ENCODE measurements at places on chromosomes 4 and X.

- no peak for DNase-seq
Observed at GRCh38 chr4:93532234-93532633, 296.3 kb upstream of the ATOH1 start.

DNA sequence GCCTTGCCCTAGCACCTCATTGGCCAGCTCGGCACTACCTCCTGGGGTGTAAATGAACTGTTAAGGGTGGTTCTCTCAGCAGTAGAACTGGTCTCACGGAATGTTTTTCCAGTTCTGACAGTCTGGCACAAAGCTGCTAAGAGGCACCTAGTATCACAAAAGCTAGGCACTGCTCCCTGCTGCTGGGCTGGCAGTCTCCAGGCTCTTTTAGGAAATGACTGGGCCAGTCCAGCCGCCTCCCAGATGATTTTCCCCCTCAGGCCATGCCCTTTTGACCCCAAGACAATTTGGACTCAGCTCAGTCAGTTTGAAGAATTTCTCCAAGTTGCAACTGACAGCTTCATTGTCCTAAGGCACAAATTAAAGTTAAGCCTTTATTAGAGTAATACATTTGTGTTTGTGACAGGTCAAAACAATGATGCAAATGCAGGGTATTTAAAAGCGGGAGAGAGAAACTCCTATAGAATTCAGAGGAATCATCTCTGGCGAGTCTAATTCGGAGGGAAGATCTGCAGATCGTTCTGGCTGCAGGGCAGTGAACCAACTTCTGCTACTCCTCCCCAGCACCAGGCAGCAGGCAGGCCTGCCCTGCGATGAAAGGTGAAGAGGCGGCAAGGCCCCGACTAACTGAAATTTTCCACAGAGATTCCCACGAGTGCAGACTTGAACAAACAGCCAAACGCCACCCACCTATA is 7.9 kb downstream of the FRMD7 start:
- no peak for DNase-seq

DNA sequence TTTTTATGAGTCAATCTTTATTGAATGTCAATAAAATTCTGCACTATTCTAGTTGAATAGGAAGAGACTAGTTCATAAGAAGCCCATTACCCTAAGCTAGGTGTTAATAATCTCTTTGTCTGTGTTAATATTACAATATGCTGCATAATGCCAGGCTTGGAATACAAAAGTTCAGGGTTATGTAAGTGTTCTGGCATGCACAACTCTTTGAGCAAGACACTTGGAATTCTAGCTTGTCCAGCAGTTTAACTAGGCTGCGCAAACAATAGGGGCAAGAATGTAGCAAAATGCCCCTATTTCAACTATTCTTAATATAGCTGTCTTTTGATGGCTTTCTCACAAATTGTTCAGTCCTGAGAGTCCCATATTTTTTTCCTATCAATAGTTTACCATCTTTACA is 31.3 kb upstream of the ETNPPL start:
- no peak for DNase-seq

GRCh38 chrX:13033193-13033592 is 11.2 kb downstream of the FAM9C start:
- no peak for DNase-seq

- no peak for DNase-seq
Observed at GRCh38 chr4:26484032-26484515, 6.2 kb downstream of the CCKAR start.

GRCh38 chr4:174119830-174120229 is 163.6 kb downstream of the FBXO8 start:
- no peak for DNase-seq

GRCh38 chrX:13420545-13421183 is 100.8 kb upstream of the ATXN3L start:
- DNase-seq: no peak

DNA sequence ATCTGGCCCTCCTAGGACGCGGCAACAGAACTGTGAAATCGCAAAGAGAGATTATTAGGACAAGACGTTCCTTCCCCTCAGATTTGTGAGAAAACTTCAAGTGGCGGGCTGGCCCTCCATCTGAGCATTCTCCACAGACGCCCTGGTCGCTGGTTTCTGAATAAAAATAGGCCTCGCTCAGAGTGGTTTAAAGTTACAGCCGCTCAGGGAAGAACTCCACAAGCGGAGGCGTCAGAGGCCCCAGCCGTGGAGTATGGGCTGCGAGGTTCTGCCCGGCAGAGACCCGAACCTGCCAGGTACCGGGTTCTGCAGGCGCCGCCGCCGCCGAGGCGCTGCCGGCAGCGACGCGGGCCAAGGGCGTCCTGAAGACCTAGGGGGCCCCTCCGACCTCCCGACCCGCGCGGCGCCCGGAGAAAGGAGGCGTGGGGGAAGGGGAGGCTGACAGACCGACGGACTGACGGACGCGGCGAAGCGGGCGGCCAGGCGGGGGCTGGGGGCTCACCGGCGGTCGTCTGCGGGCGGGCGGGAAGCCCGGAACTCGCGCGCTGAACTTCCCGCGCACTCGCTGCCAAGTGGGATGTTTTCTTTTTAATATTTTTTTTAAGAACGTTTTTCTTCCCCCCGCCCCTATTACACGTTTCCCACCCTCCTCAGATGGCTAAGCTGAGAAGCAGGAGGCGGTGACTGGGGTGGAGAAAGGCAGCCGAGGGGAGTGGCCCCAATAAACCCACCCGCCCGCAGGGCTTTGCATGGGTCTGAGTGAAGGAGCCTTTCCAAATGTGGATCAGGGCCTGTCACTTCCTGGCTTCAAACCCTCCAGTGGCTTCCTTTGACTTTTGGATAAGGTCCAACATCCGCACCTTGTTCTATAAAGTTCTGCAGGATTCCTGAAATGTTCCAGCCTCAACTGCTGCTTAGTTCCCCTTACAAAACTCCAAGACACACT is at the start of gene PABPC4L:
Gene PABPC4L, minus strand, starts transcription at position 574 of the 946 bp plus-strand sequence. CDS start 770 bp downstream, outside the sequence.
- no peak for DNase-seq

GRCh38 chr4:74874753-74875367 is 58.1 kb upstream of the PARM1 start:
- no peak for DNase-seq

DNA sequence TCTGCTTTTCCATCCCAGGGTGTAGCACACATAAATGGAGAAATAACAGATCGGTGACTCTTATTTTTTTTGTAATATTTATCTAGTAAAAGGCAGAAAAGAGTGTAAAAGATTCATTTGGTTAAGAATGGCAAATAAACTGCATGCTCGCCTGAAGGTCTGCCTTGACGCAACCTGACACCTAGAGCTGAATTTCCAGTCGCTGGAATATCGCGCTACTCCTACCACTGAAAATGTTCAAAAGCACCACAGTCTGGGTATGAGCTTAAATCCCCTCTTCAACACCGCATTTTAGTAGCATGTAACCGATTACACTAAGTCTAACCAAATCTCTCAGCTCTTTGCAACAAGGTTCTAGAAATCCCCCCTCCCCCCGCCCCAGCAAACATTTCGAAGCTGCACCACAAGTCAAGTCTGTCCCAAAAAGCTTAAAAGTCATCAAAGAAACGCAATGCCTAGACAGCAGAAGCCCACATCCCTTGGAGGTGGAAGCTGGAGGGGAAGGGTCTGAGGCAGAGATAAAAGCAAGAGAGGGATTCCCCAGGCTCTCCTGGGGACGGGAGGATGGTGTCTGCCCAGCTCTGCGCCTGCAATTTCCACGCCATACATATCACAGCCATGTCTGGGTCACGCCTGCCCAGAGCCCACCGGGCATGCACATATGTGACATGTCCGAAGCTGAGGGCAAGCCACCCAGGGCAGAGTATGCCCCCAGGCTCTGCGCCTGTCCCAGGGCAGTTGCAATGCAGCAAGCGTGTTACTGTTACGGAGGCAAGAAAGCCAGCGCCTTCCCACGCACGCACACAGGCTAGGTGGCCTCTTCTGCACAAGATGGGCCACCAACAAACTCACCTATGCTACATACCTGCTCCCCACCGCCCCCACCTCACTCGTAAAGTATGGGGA is 1.4 kb downstream of the FGF13 start:
- DNase-seq: no peak

DNA sequence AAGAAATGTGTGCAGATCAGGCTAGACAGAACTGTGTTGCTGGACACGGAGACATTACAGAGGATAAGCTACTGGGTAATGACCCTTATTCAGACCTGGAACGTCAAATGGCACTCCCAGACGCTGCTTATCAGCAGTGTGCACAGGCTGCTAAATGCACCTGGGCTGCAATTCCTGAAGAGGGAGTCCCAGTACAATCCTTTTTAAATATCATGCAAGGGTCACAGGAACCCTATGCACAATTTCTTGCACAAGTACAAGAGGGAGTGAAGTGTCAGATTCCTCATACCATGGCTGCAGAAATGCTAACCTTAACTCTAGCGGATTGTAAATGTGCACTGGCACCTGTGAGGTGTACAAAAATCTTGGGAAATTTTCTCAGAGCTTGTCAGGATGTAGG is 16.9 kb downstream of the SPIN2B start:
- DNase-seq: no peak

GRCh38 chr4:176611951-176612350 is 180.8 kb downstream of the VEGFC start:
- DNase-seq: peak; percentile 49

GRCh38 chr4:153318696-153319320 is 25.7 kb upstream of the MND1 start:
- no peak for DNase-seq

GRCh38 chr4:72302981-72303704 is 265.9 kb downstream of the ADAMTS3 start:
- no peak for DNase-seq

DNA sequence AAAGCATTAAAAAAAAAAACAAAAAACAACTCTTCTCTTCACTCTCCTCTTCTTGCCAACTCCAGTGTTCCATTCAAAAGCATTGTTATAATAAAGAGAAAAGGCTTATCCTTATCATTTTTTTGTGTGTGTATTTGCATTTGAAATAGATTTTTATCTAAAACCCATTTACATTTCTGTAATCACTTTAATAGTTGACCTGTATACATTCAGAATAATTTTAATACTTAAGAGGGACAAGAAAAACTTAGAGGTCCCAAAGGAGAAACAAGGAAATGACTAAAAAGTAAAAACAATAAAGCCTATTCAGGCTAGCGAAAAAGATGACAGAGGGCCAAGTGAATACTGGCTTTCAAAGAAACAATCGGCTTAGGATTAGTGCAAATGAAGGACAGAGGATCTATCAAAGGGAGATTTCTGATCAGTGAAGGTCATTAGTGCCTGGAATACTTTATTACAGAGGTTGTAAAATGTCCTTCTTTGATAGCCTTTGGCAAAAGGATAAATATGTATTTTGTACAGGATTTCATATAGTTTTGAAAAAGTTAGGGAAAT is 808.3 kb downstream of the RPA4 start:
- DNase-seq: no peak

- no peak for DNase-seq
Observed at GRCh38 chr4:5588046-5588445, 120.3 kb downstream of the EVC2 start.

DNA sequence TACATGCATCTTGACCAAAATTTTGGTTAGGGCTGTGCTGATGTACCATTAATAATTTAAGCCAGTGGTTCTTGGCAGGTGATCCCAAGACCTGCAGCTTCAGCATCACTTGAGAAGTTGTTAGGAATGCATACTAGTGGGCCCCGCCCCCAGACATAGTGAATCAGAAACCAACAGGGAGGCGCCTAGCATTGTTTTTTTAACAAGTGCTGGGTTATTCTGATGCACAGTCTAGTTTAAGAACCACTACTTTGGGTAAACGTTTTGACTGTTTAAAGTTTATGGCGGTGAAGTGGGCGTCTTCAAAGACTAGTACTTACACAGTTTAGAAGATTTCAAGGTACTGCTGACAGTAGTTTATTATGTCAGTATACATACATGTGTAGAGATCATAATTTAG is 23.6 kb downstream of the FAM199X start:
- DNase-seq: no peak

GRCh38 chr4:98662626-98663225 is 4.3 kb upstream of the TSPAN5 start:
- no peak for DNase-seq
